Activated CD8-positive, alpha-beta memory T cell treated with anti-CD3 and anti-CD28 coated beads for 1 hour (primary cell): ENCODE measurements at places on chromosomes 3 and 15.

DNA sequence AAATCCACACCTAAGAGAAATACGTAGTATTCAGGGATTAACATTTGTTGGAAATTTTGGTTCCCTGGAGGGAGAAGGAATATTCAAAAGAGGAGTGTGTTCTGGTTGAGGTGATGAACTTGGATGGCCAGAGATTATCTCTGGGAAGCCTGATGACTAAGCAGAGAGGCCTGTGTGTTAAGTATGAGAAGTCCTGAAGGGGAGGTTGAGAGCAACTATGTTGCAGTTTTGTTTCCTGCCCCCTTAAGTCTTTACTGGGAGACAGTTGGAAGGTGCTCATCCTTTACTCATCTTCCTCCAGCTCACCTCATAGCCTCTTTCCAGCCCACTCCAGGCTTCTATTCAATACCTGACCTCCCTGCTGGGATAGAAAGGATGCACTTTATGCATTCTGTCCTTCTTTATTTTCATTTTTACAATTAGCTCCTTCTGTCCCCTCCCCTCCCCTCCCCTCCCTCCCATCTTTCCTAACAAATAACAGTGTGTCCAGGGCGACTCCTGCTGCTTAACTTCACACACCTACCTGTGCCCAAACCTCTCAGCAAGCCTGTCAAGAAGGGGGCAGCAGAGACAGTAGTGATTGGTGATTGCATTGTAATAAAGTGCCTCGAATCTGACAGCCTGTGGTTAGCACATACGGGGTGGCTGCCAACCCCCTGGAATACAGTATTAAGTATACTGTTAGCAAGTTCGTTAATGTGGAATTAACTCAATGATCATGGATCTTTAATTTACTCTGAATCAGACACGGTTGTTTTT is 11.9 kb downstream of the RAP2B start:
- DNase-seq: no peak

DNA sequence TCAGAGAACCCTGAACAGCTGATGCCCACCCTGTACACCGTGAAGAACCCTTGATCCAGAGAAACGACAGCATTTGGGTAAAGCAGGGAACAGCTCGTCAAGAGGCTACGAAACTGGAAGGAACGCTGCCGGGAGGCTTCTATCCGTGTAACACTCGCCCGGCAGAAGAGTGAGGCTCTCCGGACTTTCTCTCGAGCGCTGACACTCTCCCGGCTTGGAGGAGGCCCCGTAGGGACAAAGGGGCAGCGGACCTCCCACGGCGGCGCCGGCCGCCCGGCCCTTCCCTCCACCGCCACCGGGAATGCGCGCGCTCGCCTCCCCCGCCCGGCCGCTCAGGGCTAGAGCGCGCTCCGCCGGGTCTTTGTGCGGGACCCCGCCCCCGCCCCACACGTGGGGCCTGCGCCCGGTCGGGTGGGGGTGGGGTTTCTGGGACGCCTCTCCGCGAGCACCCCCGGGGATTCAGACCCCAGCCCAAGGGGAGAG is 1.7 kb downstream of the HYAL2 start:
- no peak for DNase-seq

GRCh38 chr3:186821429-186822387 is 15.4 kb upstream of the RFC4 start:
- DNase-seq: no peak

DNA sequence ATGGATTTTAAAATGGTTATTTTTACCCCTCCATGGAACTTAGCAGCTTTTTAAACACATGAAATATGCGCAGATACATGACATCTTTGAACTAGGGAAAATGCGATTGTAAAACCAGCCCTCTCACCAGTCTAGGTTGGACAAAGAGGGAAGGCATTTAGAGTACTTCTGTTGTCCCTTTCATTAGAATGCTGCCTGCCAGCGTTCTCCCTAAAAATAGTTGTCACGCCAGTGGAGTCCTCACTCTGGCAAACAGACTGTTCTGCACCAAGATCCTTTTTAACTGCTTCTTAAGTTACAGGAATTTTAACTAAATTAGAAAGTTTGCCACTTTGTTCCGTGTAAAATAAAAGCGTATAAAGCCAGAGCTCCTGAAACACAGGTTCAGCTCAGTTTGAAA is 295.3 kb downstream of the VPS13C start:
- DNase-seq: no peak

DNA sequence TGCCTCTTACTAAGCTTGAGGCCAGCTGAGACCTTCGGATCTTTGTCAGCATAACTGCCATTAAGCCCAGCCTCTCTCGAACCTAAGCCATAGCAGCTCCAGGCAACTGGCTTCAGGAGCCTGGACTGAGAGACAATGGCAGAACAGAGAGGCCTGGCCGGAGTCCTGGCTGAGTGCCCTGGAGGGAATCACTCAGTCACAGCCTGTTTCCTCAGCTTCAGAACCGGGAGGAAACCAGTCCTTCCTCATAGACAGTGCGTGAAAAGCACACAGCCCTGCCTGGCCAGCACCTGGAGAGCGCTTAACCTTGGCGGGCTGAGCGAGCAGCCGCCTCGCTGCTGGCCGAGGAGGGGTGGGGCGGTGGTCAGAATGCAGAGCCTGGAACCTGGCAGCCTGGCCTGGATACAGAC is 21.6 kb downstream of the RNU5B-1 start:
- no peak for DNase-seq

- DNase-seq: no peak
Observed at GRCh38 chr3:20336572-20336971, 150.6 kb upstream of the SGO1 start.

GRCh38 chr15:39641191-39641889 is 60.5 kb downstream of the THBS1 start:
- no peak for DNase-seq

GRCh38 chr3:66083784-66084213 is 45.1 kb upstream of the MAGI1 start:
- DNase-seq: no peak

DNA sequence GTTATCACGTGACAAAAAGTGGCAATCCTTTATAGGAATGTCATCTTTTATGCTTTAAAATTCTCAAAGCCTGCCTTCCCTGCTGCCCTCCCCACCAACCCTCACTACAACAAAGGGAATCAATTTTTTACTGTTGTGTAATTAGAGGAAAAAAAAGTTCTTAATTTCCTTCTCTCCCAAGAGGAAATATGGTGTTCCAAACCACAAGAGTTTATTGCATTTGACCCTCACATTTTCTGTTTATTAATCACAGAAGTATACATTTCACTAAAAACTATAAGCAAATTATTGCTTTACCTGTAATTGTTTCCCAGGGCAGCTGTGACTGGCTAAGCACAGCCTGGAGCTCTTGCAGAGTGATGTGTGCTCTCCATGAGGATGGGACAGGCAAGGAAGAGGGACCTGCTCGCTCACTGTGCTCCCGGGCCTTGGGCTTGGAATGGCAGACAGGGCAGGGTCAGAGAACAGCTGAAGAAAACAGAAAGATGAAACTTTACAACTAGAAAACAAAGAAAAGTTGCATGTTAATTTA is 31.3 kb upstream of the ATP10A start:
- no peak for DNase-seq

- DNase-seq: no peak
Observed at GRCh38 chr15:91199511-91199910, 99.5 kb downstream of the SV2B start.

- DNase-seq: no peak
Observed at GRCh38 chr3:52978109-52978754, 67.6 kb downstream of the SFMBT1 start.

- no peak for DNase-seq
Observed at GRCh38 chr3:187717572-187717971, 15.2 kb upstream of the RTP2 start.

DNA sequence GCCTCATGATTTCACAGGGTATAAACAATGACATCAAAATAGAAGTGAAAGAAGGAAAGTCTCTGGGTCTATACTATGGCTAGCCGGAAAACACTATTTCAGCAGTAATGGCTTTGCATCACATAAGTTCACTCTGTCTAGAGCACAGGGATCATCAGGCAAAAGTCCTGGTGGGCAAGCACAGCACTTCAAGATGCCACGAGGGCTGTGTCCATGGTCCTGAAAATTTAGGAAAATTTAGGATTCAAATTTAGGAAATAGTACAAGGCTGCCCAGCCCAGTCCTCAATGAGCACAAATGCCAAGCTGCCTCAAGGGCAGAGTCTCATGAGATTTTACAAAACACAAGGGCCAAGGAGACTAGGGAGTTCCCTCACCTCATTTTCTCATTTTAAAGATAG is 54.1 kb downstream of the RORA start:
- no peak for DNase-seq

DNA sequence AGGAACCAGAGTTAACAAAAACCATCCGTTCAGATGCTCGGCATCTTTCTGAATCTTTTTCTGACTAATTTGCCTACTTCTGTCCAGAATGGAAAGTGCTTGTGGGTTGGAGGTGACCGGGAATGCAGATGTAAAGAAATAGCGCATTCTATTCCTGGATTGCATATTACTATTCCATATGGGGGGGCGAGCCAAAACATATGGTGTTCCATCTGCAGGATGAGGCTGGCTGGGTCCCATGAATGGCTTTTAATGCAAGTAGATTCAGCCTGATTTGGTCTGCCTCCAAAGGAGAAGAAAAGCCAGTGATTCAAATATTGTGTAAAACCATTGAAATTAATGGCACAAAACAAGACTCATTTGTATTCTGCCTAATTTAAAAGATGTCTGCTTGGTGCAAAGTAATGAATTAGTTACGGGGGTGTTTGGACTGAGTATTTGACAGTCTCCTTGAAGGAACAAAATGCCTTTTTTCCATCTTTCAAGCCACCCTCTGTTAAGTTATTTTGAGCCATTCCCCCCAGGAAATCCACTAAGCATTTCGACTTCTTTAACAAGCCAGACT is 99.0 kb downstream of the ST8SIA2 start:
- no peak for DNase-seq

DNA sequence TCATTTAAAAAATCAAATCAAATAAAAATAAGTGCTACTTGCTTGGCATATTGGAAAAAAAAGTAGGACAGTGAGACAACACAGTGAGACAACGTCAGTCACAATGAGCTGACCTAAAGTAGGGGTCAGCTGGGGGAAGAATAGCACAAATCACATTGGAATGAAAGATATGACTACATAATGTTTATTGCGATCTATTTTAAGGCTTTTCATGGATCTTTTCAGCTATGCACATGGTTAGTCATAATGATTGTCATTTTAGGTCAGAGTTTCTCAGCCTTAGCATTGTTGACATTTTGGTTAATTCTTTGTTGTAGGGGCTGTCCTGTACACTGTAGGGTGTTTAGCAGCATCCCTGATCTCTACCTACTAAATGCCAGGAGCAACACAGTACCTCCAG is 44.5 kb downstream of the CMSS1 start:
- DNase-seq: no peak

- no peak for DNase-seq
Observed at GRCh38 chr3:131762981-131763564, 260.3 kb upstream of the MRPL3 start.

- no peak for DNase-seq
Observed at GRCh38 chr15:54277834-54278233, 299.6 kb downstream of the UNC13C start.

DNA sequence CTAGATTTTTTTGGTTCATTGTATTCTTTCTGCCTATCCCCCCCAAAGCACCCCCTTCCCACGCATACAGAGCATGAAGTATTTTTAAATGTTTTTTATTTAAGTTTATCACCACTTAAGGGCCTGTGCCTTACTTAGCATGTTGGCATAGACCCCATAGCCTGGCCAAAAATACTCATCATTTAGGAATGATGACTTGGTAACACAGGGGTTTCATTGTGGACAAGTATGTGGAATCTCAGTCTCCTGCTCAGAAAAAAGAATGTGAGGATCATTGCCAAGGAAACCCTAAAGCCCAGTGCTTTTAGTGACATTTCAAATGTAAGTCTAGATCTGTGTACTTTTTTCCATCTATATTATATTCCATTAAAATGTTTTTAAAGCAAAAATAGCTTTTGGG is 146.3 kb downstream of the ALCAM start:
- no peak for DNase-seq

GRCh38 chr3:52225452-52226228 is at the start of gene TLR9:
TSS of gene TLR9 (minus strand) at chr3:52225645. CDS start at chr3:52225529, 116 bp downstream.
- no peak for DNase-seq

- no peak for DNase-seq
Observed at GRCh38 chr15:37130356-37130755, 30.0 kb upstream of the MEIS2 start.
